Neural crest cell (in vitro differentiated cells): ENCODE measurements at places on chromosomes 12 and 14.
A peak's percentile ranks its signal among the peaks of the same experiment; 100 is the strongest.

DNA sequence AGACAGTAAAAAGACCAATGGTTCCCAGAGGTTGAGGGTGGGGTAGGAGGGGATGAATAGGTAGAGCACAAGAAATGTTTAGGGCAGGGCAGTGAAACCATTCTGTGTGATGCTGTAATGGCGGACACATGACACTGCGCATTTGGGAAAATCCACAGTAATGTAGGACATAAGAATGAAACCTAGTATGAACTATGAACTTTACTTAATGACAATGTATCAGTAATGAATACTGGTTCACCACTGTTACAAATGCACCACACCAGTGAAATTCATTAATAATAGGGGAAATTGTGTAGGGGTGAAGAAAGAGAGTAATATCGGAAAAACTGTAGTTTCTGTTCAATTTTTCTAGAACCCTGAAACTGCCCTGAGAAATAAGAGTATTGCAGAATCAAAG, 5.6 kb downstream of the ERH start:
- no peak for DNase-seq

DNA sequence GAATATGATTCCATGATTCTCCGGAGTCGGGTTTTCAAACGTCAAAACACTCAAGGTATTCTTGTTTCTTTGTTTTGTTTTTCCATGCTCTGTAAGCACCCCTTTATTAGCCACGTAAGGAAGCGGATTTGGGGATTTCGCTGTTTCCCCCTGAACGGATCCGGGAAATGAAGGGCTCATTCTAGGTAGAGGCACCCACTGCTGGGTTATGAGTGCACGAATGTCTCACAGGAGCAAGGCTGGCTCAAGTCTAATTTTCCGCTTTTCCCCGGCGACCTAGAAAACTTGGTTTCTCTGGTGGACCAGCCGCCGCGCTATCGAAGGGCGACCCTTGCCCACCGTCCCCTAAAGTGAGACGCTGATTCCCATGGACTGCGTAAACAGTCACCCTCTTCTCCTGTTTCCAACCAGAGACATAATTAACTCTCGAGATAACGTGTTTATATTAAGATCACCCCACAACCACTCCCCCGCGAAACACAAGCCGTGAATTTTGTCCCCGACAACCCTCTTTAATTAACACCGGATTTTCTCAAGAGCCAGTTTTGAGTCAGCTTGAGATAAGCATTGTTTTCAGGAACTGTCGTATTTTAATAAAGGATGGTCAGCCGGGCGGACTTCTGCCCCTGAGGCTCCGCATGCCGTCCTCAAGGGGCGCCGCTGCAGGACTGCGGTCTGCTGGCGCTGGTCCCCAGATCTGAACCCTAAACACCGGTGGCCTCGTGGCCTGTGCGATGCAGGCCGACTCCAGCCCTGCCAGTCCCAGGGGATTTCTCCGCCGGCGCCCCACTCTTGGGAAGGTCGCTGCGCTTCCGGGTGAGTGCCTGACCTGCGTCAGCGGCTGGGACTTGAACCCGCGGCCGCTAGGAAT, 515 bp upstream of the ABCC9 start:
- peak; percentile 28 for DNase-seq

DNA sequence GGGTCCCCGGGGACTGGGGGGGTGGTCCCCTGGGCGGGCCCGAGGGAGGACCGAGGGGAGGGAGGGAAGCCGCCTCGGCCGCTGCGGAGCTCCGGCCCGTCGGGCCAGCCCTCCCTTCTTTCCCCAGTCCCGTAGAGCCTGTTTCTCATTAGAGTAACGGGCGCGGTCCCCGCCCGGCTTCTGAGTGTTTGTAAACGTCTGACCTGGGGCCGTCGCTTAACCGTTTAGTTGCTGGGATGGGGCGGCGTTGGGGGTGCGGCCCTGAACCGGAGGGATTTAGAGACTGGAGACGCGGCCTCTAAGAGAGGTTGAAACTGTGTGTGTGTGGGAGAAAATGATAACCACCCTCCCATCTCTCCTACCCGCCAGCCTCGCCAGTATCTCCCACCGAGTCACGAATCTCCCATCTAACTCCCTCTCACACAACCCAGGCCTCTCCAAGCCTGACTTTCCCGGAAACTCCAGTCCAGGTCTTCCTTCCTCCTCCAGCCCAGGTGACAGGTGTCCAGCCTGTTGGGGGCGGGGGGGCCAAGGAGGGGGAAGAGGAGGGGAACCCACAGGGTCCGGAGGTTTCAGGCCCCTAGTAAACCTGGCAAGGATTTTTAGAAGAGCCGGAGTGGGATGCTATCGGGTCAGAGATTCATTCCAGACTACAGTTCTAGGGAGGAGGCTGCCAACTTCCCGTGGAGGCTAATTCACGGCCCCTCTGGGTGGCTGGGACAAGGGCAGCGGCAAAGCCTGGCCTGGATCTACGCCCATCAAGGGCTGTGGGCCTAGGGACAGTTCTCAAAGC, 1.1 kb upstream of the NFATC4 start:
- peak; percentile 62 for DNase-seq

GRCh38 chr14:30648471-30648870, 26.4 kb downstream of the SCFD1 start:
- no peak for DNase-seq
